ENCODE measurements at places on chromosomes 11 and 22. TPM values are rescaled to one million over a fixed set of nuclear protein-coding genes. Genes with fewer than 3 reads are reported as not detected.
A peak's percentile ranks its signal among the peaks of the same experiment; 100 is the strongest.

- H3K4me3 ChIP-seq: peak overlapping the region; percentile 63
- peak; percentile 34 for DNase-seq
- H3K36me3 ChIP-seq: no peaks in the 10 kb centered on the region
- no peaks in the 10 kb centered on the region for H3K27me3 ChIP-seq
- peak overlapping the region; percentile 83 for H3K27ac ChIP-seq
These were observed 1.2 kb downstream of the RAB6A start for GRCh38 chr11:73759610-73760134.

TRIM51 gene
- total RNA-seq: not detected

GRCh38 chr11:66325263-66325671, 8.4 kb upstream of the CD248 start:
- no peak for DNase-seq
- H3K36me3 ChIP-seq: no peaks in the 10 kb centered on the region
- no peak overlapping the region for H3K4me3 ChIP-seq
- no peaks in the 10 kb centered on the region for H3K27me3 ChIP-seq
- H3K27ac ChIP-seq: peak overlapping the region; percentile 31

GRCh38 chr22:48973694-48974041, 854.0 kb downstream of the BRD1 start:
- H3K4me1 ChIP-seq: no peaks in the 10 kb centered on the region
- DNase-seq: no peak
- no peaks in the 10 kb centered on the region for H3K36me3 ChIP-seq
- no peak overlapping the region for H3K27ac ChIP-seq
- no peak overlapping the region for H3K4me3 ChIP-seq
- no peaks in the 10 kb centered on the region for H3K27me3 ChIP-seq

DNA sequence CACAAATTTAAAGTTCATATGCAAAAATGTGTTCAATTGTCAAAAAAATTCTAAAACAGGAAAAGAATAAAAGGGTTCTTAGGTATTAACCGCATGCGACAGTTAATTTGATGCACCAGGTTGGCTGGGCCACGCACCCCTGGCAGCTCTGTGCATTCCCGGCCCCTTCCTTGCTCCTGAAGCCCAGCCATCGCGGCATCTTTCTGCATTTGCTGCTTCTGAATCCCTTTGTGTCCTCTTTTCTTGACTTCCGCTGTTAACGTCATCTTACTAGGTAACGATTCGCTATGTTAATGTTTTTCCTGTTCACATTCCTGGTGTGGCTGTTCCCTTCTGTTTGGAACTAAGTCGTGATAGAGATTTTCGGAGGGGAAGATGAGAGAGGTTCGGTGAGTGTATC, 7.9 kb upstream of the KLHDC7B start:
- peaks cover 6% of the 10 kb centered on the region for H3K4me1 ChIP-seq
- H3K36me3 ChIP-seq: no peaks in the 10 kb centered on the region
- no peak for DNase-seq
- H3K27ac ChIP-seq: no peak overlapping the region

DNA sequence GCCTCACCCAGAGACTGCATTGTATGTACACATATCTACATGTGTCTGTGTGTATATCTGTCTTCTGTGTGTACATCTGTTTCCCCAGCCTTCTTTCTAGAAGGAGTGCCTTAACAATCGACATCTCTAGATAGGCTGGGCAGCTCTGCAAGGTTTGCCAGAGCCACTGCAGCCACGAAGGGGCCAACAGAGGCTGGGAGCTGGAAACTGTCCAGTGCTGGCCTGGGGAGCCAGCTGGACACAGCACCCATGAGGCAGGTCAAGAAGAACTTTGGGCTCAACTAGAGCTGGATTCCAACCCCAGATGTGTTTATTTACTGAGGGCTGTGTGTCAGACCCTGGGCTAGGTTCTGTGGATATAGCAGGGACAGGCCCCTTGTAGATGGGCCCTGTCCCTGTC, 3.3 kb downstream of the SGSM1 start:
- no peaks in the 10 kb centered on the region for H3K36me3 ChIP-seq
- H3K27me3 ChIP-seq: no peaks in the 10 kb centered on the region
- no peak overlapping the region for H3K4me3 ChIP-seq

KRTAP5-7 gene
- 0.17 TPM for total RNA-seq

TNKS1BP1 gene
- 88.3 TPM for total RNA-seq

OR51A7 gene
- total RNA-seq: not detected

Data from fibroblast of lung (primary cell).